ENCODE measurements at places on chromosomes 3 and 15.
A peak's percentile ranks its signal among the peaks of the same experiment; 100 is the strongest.

DNA sequence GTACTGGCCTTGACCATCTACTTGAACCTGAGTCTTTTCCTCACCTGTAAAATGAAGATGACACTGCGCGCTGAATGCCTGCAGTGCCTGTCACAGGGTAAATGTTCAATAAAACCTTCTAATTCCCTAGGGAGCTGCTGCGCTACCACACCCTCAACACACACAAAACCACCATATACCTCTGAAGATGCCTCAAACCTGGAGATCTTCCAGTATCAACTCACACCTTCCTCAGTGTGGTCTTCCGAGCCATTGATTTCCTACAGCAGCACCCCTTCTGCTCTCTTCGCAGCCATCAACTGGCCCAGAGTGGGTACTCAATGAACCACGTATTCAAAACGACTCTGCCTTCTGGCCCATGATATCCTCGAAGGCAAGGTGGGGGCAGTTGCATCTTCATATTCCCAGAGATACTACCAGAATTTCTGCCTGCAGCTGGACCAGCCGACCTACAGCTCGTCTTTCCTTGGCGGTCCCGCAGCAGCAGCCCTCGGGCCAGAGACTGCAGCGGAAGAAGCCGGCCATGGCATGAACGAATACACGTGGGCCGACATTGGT is 695 bp downstream of the RPL32 start:
- DNase-seq: no peak

- no peak for DNase-seq
These were observed 83.4 kb downstream of the NEK11 start for GRCh38 chr3:131110087-131110486.

DNA sequence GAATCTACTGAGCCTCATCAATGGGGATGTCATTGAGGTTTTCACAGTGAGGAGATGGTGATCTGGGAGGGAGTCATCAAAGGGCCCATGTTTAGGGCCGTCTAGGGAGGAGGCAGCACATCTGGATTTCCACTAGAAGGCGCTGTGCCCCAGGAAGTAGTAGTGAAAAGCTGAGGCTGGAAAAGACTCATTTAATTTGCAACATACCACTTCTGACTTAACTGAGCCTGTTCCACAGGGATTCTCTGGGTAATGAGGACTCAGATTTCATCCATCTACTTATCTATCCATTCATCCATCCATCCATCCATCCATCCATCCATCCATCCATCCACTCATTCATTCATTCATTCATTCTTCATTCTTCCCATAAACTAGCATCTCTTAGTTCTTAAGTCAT is 17.4 kb upstream of the SHF start:
- peak; percentile 77 for DNase-seq

DNA sequence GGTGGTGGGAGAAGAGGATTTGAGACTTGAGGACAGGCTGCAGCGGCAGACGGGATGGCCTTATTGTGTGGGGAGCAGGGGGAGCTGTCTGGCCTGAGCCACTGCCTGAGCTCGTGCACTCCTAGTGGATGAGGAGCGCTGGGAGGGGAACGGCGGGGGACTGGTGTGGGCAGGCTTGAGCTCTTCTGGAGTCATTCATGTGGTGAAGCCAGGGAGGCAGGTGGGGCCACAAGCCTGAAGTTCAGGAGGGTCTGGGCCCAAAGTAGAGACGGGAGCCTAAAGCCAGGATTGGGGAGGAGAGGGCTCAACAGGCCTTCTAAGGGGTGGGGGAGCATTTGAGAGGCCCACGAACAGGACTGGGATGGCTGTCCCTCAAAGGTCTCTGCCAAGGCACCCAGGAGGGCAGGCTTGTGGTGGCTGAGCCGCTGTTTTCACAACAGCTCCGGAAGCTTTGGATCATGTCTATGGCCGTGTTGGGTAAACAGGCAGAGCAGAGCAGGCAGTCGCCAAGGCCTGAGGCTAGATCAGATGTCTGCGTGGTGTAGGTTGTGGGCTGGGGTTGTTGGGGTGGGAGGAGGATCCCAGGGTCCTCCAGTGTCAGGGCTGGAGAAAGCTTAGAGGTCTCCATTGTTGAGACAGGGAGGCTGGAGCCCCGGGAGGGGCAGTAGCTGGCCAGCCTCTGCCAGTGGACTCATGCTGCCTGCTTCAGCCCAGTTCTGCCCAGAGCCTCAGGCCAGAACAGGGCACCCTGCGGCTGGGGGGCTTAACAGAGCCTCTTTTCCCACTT is 8.2 kb downstream of the PRKCD start:
- no peak for DNase-seq

Measured in OCI-M1 (cell line).